Stimulated activated CD4-positive, alpha-beta T cell treated with anti-CD3 and anti-CD28 coated beads, TNF-alpha, amount 100 ng/mL, for 4 hours (primary cell): ENCODE measurements at places on chromosomes 16 and 17.

DNA sequence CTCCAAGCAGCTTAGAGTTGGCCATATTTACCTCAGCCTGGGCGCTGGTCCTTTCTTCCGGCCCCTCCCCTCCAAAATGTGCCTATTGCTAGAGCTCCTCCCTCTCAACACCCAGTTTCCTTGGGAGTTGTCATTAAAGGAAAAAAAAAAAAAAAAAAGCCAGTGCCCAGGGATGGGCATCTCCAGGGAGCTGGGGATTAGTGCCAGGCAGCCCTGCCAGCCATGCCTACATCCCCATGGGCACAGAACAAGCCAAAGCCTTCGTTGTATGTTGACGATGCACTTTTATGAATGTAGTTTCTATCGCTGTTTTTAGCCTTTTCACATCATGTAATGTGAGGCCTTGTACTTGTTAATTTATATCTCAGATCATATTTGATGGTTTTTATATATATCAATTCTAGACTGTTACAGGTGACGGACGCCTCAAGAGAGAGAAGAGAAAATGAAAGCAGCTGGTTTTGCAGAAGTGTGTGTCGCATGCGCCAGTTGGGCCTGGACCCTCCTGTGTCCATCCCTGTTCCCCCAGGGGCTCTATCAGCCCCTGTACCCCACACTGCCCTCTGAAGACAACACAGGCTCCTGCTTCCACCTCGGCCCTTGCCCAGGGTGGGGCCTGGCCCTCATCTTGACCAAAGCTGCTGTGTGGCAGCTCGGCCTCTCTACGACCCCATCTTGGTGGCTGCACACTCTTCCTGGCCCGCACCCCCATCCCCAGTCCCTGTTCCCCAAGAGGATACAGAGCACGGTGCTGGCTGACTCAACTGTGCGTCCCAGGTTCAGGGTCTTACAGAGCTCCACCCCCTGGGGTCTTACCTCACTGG lies 4.8 kb downstream of the LIMD2 start:
- DNase-seq, result no peak

GRCh38 chr17:77372444-77373298 lies 231.9 kb downstream of the SEC14L1 start:
- DNase-seq, result peak; percentile 43

DNA sequence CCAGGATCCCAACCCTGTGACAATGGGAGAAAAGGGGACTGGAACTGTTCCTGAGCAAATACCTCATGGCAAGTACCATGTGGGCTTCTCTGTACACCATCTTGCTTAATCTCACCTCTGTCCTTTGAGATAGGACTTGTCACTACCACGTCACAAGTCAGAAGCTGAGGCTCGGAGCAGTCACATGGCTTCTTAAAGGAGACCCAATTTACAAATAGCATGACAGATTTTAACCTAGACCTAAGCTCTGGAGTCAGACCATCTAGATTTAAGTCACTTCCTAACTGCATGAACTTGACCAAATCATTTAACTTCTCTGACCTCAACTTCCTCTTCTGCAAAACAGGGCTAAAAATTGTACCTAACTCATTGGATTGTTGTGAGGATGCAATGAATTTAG lies 36.0 kb upstream of the CCL1 start:
- no peak for DNase-seq

- no peak for DNase-seq
These were observed 41.2 kb downstream of the EMP2 start for GRCh38 chr16:10539236-10539635.

DNA sequence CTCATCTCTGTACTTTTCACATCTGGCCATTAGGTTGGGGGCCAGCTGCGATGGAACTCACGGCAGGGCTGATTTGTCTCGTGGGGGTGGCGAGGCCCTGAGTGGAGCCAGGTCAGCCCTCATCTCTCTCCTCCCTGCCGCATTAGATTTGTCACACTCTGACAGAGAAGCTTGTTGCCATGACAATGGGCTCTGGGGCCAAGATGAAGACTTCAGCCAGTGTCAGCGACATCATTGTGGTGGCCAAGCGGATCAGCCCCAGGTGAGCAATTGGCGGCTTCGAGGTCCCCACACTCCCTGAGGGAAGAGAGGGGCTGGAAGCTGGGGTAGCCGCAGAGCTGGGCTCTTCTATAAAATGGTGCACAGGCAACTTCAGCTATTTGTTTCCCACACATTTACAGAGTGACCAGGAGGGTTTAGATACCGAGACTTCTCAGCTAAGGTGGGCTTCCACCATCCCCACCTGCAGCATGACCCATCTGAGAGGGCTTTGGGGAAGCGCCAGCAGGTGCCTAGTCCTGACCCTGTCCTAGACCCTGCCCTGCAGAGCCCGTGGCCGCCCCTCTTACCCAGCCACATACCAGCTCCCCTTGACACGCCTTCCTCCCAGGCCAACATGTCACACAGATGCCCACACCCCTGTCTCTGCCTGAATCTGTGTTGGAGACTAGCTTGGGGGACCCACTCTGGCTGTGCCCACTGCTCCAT lies 8.4 kb downstream of the TMEM98 start:
- DNase-seq, result no peak
